HT1080 (cell line): ENCODE measurements at places on chromosomes 12 and 14. TPM values are rescaled to one million over a fixed set of nuclear protein-coding genes. Genes with fewer than 3 reads are reported as not detected.

The ESRRB gene
- total RNA-seq, result 0.03 TPM in 1 of 2 replicates, not detected in the other

The REM2 gene
- not detected in 2 replicates for total RNA-seq

The ATXN3 gene
- total RNA-seq, result 32.0 and 34.6 TPM in 2 replicates

The KLHL33 gene
- not detected in 2 replicates for total RNA-seq
